ENCODE measurements at places on chromosomes 4 and X.

DNA sequence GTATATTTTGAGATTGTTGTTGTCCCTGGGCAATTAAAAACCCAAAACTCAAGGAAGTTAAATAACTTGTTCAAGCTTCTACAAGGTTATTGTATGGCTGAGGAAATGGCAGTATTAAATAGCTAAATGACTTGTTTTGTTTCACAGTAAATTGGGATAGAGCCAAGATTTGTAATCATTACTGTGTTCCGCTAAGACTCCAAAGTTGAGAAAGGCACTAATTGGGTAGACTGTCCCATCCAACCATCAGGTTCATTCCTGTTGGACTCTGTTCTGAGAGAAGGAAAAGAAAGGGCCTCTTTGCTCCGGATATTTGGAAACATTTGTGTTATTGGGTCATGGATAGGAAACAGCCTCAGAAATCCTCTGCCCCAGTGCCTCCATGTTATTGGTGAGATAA, 82.2 kb downstream of the DCLK2 start:
- no peak for DNase-seq

DNA sequence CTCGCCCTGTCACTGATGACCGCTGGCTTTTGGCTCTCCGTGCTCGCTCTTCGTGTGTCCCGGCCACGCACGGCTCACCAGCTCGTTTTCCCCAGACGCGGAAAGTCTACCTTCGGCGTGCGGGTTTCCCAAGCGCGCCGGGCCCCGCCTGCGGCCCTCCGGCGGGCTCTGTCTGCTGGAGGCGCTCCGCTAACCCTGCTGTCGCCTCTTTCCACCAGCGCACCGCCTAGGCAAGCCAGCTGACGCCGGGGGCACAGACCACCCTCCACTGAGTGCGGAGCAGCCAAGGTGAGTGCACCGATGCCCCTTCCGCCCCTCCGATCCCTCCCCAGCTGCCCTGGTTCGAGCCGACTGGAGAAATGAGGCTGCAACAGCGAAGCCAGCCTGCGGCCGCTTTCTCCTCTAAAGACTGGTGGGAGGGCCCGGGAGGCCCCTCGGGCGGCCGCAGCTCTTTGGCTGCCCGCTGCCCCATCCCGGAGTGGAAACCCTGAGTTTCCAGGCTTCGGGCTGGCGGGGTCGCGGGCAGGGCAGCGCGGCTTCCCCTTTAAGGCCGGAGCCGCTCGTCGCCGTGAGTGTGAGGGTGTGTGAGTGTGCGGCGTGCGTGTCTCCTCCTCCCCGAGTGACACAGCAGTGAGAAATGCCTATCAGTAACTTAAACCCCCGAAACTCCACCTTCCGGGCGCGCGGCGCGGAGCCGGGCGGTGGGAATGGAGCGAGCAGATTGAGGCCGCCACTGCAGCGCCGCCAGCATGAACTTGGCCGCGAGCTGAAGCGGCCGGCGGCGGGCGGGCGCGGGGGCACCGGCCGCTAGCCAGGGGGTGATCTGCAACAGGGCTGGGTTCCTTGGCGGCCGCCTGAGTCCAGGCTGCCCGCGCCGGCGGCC, at the start of gene MAMLD1:
Gene MAMLD1, plus strand, starts transcription at position 719 of the 883 bp plus-strand sequence. CDS start 82,200 bp downstream, outside the sequence.
- DNase-seq = no peak

- no peak for DNase-seq
Observed at GRCh38 chr4:94634271-94634670, 123.5 kb upstream of the BMPR1B start.

GRCh38 chr4:139274790-139275189, 5.2 kb downstream of the MGARP start:
- no peak for DNase-seq

DNA sequence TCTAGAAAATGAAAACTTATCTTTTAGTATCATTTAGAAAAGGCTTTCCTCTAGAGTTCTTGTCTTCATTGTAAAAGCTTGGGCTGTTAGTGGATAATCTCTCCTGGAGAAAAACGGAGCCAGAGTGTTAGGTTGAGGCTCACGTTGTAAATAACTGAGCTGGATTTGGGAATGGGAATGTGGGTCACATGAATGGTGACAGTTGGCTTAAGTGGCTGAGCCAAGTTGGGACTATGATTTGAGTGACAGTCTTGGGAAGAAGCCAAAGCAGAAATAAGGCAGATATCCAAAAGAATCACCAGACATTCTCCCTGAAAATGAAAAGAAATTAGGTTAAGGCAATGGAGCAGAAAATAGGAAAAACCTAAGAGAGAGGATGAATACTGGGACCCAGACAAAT, 33.6 kb upstream of the PDGFC start:
- no peak for DNase-seq

- DNase-seq = no peak
Observed at GRCh38 chr4:168736860-168737805, 240.3 kb downstream of the PALLD start.

DNA sequence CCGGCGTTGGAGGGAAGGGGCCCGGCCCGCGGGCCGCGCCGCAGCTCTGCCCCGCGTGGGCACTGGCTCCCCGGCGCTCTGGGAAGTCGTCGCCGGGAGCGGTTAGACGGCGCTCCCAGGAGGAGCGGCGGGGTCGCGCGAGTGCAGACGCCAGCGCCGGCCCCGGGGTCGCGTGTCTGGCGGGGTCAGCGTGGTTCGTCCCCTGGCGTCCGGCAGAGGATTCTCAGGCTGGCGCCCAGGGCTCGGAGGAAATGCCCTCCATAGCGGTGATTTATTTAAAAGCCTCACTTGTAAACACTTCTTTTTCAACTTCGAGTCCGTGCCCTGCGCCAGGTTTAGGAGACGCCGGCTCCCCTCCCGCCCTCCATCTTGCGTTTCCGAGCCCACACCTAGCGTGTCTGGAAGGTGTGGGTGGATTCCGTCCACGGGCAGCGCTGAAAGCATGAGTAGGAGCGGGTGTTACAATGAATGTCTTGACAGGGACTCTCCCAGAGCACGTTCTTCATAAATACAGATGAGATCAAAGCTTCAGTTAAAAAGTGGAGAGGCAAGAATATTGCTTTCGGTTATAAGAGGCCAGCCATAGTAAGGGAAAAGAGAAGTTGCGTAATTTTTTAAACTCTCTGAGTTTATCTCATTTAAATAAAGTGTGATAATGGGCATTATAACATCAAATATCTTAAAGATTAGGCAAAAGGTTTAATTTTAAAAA, 692 bp downstream of the FAM241A start:
- DNase-seq = peak; percentile 61

DNA sequence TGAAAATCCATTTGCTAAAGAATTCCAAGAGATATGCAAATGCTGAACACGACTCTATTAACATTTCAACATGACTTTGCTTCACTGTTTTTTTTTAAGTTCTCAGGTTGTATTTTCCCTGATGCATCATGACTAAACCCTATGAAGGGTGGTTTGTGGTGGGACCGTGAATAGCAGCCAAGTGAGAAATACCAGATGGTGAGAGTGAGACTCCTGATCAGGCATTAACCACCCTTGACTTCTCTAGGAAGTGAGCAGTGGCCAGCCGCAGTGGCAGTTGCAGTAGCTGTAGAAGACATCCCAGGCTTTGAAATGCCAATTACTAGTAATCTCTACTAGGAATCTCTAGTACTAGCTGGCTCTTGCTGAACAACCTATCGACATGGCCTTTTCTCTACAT, 383.4 kb downstream of the FAM133A start:
- no peak for DNase-seq

GRCh38 chrX:123088331-123088730, 95.7 kb upstream of the GRIA3 start:
- no peak for DNase-seq

DNA sequence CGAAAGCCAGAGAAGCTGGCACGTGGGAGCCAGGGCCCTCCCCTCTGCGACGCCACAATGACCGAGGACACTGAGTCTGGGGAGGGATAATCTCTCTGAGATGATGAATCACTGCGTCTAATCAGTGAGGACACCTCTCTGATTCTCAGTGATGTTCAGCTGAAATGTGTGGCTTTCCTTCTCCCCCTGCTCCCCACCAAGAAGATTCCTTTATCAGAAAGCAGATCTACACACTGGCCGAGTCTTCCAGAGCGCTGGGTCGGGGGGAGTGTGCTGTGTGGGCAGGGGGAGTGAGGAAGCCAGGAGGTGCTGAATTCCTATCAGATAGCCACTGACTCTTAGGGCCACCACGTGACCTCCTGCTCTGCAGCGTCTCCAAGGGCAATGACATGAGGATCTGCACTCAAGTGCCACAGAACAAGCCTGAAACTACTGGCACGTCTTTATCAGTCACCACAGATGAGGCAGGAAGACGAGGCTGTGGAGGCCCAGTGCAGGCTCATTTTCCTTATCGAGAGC, 89.2 kb downstream of the GATB start:
- DNase-seq = no peak

- DNase-seq = no peak
Observed at GRCh38 chr4:165692082-165692481, 181.0 kb upstream of the TLL1 start.

GRCh38 chr4:45120163-45120562, 393.8 kb upstream of the GNPDA2 start:
- DNase-seq = no peak

GRCh38 chr4:123284168-123284567, 112.4 kb upstream of the SPRY1 start:
- DNase-seq = no peak

DNA sequence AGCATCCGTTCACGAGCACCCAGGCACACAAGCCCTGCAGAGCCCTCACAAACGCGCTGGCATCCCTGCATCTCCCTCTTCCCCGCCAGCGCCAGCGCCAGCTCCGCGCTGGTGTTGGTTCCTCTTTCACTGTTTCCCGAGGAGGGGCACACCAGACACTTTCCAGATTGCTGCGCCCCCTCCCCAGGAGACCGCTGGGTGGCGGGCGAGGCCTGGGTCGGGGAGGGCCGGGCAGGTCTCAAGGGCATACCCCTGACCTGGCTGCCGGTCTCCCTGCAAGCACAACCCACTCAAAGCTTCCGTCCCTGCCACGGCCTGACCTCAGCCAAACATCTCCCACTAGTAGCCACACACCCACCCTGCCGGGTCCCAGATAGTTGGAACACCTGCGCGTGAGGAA, 2.2 kb upstream of the NKX1-1 start:
- no peak for DNase-seq

GRCh38 chr4:103994059-103994458, 274.3 kb upstream of the TACR3 start:
- DNase-seq = no peak

DNA sequence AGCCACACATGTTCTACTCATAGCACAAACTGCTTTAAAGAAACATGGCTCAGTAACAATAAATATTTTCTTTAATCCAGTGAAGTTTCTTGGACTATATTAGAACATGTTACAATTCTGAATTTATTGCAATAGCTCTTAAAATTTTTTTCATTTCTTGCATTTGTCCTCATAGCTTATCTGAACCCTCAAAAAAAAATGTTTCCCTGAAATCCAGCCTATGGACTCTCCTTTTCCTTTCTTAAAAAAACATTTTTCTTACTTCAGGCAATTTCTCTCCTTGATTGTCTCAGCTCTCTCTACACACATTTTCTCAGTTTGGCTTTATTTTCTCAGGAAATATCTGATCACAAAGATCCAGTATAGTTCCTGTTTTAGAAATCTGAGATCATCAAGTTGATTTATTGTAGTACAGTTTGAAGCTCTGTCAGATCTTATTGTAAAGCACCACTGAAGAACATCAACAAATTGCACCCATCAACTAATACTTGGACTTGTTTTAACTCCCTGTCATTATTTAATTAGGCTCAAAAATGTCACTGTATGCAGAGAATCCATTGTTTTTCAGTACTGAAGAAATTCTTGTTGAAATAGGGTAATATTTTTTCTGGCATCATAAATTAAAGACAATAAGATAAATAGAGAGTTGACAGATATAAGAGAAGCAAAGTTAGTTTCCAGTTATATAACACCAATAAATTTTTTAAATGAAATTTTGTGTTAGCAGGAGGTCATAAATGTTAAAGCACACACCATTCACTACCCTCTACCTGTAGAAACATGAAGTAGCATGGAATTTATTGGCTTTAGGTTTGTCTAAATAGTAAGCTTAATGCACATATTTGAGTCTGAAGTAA, 317.7 kb downstream of the ARHGAP24 start:
- no peak for DNase-seq

- no peak for DNase-seq
Observed at GRCh38 chr4:26176598-26177149, 144.1 kb upstream of the RBPJ start.

GRCh38 chr4:42904986-42905385, 12.5 kb downstream of the GRXCR1 start:
- no peak for DNase-seq

DNA sequence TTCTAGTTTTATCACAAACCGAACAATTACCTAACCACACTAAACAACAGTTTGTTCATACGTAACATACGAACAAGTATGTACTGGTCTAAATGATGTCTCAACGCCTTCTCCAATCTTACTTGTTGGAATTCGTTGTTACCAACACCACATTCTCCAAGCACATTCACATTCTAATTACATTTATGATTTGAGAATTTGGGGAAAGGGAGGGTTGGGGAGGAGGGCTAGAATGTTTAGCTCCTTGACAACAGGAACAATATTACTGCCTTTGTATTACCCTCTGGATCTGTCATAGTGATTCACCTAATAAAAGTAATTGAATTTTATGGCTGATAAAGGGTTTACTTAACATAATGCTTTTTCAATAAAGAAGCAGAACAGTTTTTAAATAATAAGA, 24.4 kb downstream of the LCORL start:
- no peak for DNase-seq

DNA sequence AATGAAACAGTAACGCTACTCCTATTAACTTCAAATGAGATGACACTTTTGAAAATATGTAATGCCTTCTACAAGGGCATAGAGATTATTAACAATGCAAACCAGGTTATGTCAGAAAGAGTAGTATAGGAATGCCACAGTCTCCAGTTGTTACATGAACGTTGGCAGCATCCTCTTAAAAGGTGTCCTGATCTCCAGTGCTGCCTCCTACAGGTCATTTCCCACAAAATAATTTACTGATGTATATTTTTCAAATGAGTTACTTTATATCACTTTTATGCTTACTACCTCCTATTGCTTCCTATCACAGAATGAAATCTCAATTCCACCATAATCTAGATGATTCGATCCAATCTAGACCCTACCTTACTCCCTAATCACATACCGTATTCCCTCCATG, 195.2 kb upstream of the EPHA5 start:
- peak; percentile 1 for DNase-seq

DNA sequence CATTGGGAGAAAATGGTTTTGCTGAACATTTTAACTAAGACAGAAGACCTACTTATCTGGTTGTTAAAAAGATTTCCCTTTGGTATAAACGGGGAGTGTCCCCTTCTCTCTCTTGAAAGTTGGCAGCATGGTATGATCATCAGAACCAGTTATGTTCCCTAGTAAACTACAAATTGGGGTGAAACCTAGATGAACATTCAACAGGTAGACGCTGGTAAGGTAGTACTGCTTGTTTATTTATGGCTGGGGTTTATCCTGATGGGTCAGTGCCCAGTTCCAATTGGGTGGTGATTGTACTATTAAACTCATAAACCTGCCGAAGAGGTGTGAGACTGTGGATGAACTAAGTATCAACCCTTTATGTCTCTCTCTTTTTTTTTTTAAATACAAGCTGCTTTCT, 100.5 kb downstream of the MBNL3 start:
- no peak for DNase-seq

GRCh38 chr4:138204507-138204906, 37.6 kb downstream of the SLC7A11 start:
- DNase-seq = no peak

Measured in OCI-LY7 (cell line).